GM10248 (cell line): ENCODE measurements at places on chromosomes 11 and 22.

- DNase-seq = no peak
Observed at GRCh38 chr11:120577624-120578363, 66.2 kb downstream of the GRIK4 start.

DNA sequence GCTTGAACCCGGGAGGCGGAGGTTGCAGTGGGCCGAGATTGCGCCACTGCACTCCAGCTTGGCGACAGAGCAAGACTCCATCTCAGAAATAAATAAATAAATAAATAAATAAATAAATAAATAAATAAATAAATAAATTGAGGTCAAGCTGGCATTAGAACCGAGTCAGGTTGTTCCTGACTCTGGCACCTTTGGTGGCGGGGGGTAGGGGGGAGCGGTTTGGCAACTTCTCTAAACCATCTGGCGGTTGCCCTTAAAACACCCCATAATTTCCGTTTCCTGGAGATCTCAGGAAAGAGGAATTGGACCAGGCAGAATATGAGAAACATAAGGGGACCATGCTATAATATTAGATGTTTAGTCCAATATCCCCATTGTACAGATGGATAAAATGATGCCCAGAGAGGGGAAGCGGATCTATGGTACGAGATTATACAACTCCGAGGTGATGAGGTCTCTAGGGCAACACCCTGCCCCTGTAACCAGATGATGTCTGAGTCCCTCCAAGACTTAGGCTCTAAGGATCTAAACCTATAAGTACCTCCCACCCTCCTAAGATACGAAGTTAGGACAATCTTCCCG is 785 bp downstream of the CLPB start:
- no peak for DNase-seq

GRCh38 chr11:74739546-74740270 is 8.5 kb upstream of the CHRDL2 start:
- DNase-seq = peak; percentile 76

DNA sequence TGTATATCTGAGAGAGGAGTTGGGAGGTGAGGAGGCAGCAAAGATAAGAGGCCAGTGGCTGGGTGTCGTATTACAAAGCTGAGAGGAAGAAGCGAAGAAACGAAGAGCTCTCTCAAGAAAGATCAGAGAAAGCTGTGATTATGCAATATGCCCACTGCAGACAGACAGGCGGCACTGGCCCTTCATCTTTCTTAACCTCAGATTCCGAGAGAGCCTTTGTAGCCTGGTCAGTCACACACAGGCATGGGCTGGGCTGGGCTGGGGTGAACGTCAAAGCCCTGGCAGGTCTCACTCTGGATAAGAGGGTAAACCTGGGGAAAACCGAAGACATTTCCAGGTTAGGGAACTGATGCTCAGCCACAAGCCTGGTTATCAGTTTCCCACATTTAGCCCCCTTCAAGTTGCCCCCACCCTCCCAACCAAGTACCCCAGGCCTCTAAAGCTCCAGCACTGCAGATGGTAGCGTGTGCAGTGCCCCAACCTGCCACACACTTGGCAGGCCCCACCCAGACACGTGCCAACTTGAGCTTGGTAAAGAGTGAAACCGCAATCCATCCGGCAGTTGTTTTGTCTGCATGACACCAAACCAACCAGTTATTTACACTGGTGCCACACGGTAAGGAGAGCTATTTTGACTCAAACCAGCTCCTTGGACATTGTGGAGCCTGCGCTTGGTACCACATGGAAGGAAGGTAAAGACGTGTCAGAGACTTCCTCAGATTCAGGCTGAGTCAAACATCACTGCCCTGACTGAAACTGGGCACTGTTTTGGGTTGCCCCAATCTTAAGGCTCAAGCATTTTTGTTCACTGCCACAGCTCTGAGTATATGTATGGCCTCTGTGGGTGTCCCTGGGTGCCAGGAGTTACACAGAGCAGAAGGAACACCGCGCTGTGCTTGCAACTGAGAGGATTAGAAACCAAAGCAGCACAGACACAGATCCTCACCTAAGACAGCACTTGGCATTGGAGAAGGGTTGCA is 135.9 kb downstream of the FDX1 start:
- no peak for DNase-seq

DNA sequence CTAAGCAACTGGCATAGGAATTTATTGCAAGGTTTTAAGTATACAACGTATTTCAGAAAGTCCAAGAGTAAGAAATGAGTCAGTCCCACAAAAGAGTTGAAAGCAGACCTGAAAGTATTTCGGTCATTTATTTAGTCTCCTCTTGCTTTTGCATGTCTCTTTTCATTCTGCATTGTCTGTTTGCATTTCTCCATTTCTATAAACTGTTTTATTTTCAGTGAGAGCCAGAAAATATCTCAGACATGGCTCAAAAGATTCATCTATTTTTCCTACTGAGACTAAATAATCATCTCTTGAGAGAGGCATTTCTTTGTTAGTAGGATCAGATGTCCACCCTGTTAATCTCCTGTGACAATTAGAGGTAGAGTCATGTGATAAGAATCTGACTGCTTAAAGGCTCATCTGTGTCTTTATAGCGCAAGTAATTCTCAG is 219.1 kb upstream of the CCDC179 start:
- peak; percentile 11 for DNase-seq

DNA sequence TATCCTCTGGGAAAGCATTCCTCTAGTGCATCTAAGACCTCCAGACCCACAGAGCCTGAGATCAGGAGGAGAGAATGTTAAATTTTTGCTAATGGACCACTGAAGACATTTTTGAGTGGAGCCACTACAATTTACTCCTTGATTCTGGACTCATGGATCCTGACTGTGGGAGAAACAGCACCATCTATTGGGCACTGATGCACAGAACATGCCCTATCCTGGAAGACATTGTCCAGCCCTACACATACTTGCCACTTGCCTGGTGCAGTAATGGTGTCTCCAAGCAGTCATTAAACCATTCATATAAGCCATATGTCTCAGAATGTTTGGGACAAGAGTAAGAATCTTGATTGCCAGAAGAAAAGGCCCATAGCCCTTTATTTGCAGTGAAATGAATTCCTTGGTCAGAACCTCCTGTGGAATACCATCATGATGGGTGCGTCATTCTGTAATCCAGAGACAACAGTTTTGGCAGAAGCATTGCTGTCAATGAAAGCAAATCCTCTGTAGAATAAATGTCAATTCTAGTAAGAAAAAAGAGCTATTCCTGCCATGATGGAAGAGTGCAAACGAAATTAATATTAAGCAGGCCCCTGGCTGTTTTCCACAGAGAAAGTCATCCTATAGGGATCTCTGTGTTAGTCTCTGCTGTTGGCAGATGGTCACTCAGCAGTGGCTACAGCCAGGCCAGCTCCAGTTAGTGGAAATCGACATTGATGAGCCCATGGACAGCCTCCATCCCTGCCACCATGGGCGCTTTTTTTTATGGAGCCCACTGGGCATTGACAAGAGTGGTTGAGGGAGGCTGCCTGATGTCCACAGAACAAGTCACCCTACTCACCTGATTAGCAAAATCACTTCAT is 43.5 kb downstream of the GGTLC2 start:
- DNase-seq = peak; percentile 37

DNA sequence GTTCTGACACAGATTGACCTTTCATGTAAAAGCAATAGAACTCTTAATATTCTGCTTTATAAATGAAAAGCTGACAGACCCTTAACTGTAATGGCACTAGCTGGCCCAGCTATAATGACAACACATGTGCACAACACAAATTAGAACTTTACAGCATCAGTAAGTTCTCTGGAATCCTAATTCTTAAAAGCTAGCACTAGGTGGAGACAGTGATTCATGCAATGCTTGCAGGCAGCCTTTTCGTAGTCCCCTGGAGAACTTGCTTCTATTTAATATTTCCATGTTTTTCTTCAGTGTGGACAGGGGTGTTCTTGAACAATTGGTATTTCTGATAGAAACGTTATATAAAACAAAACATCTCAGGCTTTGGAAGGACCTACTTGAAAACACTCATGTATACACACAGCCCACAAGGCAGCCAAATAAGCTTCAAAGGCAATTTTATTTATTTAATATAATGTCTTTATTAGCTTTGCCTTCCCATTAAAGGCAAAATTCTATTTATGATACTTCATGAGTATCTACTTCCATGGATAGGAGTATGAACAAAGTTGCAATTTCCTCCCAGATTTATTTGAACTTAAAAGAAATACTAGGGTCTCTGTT is 374.3 kb upstream of the MPPED2 start:
- DNase-seq = no peak

DNA sequence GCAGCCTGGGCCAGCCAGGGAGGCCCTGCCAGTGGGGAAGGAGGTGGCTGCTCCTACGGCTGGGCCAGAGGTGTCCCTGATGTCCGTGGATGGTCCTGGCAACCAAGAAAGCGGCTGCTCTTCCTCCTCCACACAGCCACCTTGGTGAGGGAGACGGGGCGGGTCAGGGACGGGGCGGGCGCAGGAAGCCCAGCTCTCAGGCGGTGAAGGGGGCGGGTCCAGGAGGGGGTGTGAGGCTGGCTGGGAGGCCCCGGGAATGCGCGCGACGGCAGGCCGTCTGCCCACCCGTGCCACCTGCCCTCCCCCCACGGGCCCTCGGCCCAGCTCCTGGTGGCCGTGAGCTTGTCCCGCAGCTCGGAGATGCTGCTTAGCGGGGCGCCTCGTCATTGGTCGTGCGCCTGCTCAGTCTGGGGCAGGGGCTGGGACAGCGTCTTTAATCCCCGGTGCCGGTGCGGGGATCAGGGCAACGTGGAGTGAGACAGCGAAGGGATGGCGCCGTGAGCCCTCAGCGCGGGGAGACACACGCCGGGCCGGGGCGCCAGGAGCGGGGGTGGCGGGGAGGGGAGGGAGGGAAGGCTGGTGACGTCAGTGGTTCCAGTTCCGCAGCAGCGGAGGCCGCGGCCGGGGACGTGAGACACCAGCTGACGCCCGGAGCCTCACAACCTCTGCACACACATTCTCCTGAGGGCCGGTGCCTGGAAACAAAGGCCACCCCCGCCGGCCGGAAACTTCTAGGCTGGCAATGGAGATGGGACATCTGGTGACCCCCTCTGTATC is 6.7 kb upstream of the BRSK2 start:
- peak; percentile 91 for DNase-seq

- DNase-seq = no peak
Observed at GRCh38 chr11:35354644-35355043, 64.7 kb downstream of the SLC1A2 start.

DNA sequence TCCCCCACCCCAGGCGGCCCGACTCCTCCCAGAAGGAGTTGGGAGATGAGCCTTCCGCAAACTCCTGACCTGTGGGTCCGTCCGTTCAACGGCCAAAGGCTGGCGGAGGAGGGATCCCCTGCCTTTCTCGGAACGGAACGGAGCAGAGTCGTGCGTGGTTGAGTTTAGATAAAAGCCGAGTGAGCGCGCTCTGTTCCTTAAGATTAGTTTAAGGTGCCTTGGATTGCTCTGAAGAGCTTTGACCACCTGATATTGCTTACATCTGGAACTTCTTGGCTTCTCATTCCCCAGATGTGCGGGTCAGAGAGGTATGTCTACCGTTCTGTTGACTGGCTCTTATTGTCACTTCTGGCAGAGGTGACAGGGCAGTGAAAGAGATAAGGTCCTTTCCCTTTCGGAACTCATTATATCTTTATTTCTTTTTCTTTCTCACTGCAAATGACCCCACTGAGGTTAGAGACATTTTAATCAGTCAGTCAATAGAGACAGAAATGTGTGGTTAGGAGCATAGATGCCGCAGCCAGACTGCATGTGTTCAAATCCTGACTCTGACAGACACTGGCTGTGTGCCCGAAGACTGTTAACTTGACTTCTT is at the start of gene TRIM6:
TRIM6 (plus strand) TSS at position 31 of the 595 bp plus-strand sequence; CDS start at position 292, 261 bp downstream.
- DNase-seq = no peak

- no peak for DNase-seq
Observed at GRCh38 chr11:34209809-34210208, 104.4 kb downstream of the NAT10 start.

DNA sequence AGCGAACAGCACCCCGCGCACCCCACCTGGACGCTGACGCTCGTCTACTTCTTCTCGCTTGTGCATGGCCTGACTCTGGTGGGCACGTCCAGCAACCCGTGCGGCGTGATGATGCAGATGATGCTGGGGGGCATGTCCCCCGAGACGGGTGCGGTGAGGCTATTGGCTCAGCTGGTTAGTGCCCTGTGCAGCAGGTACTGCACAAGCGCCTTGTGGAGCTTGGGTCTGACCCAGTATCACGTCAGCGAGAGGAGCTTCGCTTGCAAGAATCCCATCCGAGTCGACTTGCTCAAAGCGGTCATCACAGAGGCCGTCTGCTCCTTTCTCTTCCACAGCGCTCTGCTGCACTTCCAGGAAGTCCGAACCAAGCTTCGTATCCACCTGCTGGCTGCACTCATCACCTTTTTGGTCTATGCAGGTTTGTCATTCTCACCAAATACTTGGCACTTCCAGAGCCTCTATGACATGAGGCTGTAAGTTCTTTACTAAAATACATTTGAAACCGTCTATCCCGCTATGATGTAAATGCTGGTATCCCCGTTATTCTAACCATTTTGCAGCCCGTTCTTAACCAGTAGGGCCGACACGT is 535 bp downstream of the AQP11 start:
- peak; percentile 24 for DNase-seq

DNA sequence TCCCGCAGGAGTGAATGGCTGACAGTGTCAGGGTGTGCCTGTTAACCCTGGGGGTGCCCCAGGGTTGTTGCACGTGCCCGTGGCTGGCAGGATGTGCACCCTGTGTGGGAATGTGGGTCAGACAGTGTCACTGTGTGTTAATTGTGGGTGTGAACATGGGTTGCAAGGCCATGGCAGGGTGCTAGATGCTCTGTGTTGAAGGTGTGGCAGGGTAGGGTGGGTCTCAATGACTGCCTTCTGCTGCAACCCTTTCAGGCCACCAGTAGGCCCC is 8.3 kb downstream of the RIN1 start:
- DNase-seq = no peak

DNA sequence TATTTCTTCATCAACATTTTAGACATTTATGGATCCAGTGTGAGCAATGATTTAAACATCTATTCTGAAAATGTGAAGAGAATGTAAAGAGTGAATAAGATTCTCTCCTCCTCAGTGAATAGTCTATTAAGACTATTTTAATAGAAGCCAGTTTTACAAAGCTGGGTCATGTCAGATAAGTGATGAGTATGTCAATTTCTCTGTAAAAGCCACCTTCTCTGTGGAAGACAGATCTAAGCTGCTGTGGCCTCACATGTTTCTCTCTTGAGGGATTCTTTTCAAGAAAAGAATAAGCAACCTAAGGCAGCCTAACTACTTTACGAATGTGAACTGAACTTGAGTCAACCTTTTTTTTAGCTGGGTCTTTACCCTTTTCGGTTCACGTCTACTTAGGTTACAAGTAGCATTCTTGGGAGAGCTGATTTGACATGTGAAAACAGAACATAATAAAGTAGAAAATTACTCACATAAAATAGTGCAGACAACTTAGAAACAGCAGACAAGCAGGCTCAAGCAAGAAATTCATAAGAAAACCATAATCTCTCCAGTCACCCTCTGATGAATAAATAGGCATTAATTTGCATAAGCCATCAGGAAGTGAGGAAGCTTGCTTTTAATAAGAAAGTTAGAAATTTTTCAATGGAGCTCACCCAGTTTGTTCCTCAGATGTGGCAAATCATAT is 9.9 kb downstream of the CTSC start:
- DNase-seq = no peak

- no peak for DNase-seq
Observed at GRCh38 chr11:90100431-90100830, 14.7 kb downstream of the UBTFL1 start.

GRCh38 chr22:37295213-37295886 is 13.0 kb downstream of the CYTH4 start:
- no peak for DNase-seq
